Stimulated activated effector memory CD8-positive, alpha-beta T cell treated with anti-CD3 and anti-CD28 coated beads, Interleukin-12 subunit alpha, Interleukin-12 subunit beta, amount 100 ng/mL, for 72 hours (primary cell): ENCODE measurements at places on chromosomes 3 and 15.

DNA sequence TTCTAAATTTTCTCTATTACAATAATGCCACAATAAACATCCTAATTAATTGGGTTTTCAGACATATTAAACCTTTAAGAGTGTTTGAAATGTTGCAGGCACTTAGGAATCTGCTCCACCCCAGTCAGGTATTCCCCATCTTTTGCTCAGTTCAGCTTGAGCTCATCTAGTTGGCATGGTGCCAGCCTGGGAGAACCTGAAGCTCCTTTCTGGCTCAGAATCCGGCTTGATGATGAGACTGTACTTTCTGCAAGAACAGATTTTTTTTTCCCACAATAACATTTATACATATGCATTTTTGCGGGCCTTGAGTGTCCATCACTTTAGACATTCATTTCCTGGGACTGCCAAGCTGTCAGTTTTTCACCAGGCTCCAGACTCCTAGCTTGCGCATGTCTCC is 7.7 kb upstream of the OXSR1 start:
- DNase-seq = no peak

DNA sequence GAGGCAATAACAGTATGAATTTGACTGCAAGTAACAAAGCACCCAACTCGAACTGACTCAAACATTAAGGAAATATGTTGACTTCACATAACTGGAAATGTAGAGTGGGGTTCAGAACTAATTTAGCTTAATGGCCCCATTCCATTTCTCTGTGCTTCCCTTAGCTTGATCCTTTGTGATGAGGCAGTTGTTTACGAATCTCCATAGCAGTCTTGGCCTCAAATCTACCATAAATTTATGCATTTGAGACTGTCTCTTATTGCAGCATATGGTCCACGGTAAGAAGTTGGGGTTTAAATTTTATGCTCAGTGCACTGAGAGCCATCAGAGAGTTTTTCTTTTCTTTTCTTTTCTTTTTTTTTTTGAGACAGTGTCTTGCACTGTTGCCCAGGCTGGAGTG is 148.7 kb upstream of the POU1F1 start:
- no peak for DNase-seq

DNA sequence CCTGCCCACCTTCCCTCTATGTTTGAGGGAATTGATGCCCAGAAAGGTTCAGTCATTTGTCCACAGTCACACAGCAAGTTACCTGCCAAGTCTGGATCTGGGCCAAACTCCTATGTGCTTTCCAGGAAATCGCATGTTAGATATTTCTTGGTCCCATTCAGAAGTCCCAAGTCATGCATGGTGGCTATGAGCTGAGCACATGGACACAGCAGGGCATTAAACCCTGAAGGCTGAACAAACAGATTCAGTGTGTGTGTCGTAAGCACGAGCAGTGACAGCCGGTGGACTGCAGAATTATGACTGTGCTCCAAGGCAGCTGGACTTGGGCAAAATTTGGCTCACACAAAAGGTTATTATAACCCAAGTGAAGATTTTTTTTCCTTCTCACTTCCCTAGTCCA is 11.4 kb upstream of the SLC6A6 start:
- DNase-seq = no peak

GRCh38 chr3:168086541-168087260 is 9.0 kb downstream of the GOLIM4 start:
- DNase-seq = no peak

DNA sequence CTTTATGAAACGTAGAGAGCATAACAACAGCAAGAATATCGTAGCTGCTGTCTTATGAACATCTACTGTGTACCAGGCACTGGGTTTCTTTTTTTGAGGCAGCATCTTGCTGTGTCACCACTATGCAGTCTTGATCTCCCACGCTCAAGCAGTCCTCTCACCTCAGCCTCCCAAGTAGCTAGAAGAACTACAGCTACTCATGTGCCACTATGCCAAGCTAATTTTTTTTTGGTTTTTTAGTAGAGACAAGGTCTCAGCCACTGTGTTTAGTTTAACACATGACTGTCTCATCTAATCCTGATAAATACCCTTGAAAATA is 129.9 kb downstream of the VGLL4 start:
- no peak for DNase-seq

- DNase-seq = no peak
Measured at GRCh38 chr3:113097960-113098447, 107.2 kb downstream of the GTPBP8 start.

GRCh38 chr15:56804938-56805337 is 71.6 kb upstream of the ZNF280D start:
- DNase-seq = no peak

DNA sequence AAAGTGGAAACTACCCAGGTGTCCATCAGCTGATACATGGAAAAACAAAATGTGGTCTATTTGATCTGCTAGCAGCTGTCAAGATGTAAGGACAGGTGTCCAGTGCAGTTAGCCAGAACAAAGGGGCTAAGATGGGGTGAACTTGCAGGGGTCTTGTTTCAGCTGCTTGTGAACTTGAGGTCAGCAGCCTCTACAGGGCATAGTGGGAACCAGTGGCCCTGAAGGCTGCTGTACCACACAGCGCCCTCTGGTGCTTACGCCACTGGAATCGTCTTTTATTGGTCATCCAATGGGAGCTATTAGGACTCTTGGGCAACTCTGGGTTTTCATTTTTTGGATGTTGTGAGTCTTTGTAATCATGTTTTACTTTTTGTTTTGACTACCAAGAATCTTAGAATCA is 62.2 kb upstream of the CTSH start:
- peak; percentile 18 for DNase-seq

- no peak for DNase-seq
Measured at GRCh38 chr3:100600181-100601042, 9.0 kb upstream of the ADGRG7 start.

- DNase-seq = no peak
Measured at GRCh38 chr15:101488300-101489164, 975 bp downstream of the PCSK6 start.

DNA sequence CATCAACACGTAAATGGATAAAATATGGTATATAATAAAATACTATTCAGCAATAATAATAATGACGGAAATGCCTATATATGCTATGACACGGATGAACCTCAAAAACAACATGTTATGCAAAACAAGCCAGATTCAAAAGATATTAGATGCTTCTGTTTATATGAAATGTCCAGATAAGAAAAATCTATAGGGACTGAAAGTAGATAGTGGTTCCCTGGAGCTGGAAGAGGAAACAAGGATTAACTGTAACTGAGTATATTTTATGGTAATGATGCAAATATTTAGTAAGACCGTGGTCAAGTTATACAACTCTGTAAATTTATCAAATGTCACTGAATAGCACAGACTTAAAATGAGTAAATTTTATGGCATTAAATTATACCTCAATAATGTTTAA is 25.8 kb upstream of the WDR49 start:
- no peak for DNase-seq

- DNase-seq = no peak
Measured at GRCh38 chr3:59565125-59565524, 515.3 kb upstream of the CFAP20DC start.

DNA sequence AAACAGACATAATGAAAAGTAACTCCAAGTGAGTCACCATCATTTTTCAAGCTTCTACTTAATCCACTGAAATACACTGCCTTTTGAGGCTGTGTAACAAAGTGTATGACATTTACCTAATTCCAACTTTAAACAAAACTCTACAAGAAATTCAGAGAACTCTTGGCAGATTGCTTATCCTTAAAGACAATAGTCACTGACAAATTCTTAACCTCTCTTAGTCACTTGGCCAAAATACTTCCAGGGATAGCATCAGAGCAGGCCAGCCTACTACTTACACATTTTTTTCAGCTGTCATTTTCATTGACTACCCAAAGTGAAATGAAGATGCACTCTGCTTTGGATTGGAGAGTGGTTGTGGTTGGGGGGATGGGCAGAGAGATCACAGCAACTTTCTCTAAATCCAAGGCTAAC is 3.6 kb downstream of the WWTR1 start:
- DNase-seq = no peak

- no peak for DNase-seq
Measured at GRCh38 chr3:107845380-107846278, 245.2 kb downstream of the CD47 start.

DNA sequence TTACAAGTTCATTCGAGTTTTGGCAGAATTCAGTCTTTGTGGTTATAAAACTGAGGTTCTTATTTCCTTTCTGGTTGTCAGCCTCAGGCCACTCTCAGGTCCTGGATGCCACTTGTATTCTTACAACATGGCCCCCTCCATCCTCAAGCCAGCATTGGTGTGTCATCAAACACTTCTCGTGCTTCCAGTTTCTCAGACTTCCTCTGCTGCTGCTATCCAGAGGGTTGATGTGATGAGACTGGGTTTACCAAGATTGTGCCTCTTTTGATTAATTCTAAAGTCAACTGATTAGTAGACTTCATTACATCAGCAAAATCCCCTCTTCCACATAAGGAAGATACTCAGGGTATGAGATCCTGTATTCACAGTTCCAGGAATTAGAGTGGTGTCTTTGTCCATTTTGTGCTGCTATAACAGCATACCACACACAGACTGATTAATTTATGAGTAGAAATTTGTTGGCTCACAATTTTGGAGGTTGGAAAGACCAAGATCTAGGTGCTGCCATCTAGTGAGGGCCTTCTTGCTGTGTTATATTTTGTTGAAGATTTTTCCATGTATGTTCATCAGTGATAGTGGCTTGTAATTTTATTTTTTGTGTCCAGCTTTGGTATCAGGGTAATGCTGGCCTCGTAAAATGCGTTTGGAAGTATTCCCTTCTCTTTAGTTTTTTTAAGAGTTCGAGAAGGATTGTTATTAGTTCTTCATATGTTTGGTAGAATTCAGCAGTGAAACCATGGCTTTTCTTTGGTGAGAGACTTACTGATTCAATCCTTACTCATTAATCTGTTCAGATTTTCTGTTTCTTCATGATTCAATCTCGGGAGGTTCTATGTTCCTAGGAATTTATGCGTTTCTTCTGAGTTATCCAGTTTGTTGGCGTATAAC is 11.1 kb downstream of the LRCH3 start:
- peak; percentile 65 for DNase-seq

- DNase-seq = peak; percentile 58
Measured at GRCh38 chr3:179558742-179559364, 3.9 kb upstream of the ACTL6A start.

GRCh38 chr3:127264292-127264691 is 23.6 kb downstream of the PRR20G start:
- DNase-seq = no peak

DNA sequence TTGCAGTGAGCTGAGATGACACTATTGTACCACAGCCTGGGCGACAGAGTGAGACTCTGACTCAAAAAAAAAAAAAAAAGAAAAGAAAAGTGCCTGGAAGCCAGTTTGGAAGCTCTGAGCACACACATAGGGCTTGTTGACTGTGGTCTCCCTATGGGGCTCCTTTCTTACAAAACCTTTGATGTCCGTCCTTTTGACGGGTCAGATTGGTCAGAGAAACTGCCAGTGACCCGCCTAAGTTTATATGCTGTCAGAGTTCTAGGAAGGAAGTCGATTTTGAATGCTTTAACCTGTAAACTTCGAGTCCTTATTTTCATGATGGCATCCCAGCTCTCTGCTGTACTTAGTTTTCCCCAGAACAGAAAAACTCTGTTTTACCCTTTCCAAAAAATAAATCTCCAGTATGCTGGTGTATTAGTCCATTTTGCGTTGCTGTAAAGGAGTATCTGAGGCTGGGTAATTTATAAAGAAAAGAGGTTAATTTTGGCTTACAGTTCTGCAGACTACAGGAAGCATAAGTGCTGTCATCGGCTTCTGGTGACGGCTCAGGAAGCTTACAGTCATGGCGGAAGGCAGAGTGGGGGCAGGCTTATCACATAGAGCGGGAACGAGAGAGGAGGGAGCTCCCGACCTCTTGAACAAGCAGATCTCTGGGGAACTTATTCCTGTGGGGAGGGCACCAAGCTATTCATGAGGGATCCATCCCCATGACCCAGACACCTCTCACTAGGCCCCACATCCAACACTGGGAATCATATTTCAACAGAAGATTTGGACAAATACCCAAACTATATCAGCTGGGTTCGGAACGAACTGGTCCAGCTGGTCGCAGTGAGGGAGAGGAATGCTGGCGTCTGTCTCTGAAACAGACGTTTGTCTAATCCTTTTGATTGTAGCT is 72.3 kb downstream of the LMLN start:
- DNase-seq = no peak

DNA sequence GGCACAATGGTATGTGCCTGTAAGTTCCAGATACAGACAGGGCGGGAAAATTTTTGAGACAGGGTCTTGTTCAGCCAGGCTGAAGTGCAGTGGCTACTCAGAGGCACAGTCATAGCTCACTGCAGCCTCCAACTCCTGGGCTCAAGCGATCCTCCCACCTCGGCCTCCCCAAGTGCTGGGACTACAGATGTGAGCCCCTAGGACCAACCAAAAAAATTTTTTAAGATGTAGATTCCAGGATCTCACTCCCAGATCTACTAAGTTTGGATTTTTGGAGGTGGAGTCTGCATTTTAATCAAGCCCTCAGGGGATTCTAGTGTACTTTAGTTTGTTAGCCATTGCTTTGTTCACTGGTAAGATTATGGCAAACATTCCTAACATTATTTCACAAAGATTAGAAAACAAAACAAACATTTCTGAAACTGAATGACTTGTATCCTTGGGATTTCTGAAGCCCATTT is 2.7 kb downstream of the LIPH start:
- DNase-seq = no peak

GRCh38 chr3:134641671-134642300 is 9.0 kb downstream of the KY start:
- no peak for DNase-seq

DNA sequence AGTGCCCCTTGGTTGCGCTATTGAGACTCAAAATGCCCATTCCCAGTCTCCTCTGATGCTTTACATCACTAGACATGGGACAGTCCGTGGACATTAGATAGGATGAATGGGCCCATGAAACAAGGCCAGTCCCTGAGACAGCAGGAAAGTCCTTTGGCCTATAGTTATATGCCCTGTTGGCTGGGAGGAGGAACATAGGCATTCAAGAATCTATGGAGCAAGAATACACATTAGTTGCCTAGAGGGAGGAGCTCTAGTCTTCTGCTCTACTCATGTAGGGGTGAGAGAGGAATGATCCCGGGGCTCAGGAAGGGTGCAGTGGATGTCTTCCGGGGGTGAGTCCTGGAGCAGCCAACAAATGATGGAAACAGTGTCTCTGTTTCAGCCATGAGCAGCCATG is 58.0 kb upstream of the LRTM1 start:
- no peak for DNase-seq

GRCh38 chr3:3825035-3825434 is 25.8 kb downstream of the LRRN1 start:
- DNase-seq = no peak

- DNase-seq = peak; percentile 72
Measured at GRCh38 chr3:71584394-71585011, 975 bp upstream of the FOXP1 start.

- no peak for DNase-seq
Measured at GRCh38 chr3:15595955-15596354, 5.4 kb downstream of the HACL1 start.

DNA sequence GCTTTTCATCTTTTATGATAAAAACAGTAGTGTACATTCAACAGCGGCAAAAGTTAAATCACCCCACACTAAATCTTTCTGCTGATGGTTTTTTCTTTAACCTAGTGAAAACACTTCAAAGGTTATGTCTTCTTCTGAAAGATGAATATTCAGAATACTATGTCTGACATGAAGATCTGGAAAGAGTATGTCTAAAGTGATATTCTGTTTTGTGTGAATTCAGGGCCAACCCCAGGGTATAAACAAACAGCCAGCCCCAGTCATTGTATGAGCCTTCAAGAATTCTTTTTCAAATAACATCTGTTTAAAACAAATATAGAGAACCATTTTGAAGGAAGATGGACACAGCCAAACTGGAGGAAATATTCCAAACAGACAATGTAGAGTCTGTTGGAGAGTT is 581.0 kb upstream of the NAALADL2 start:
- DNase-seq = no peak

- no peak for DNase-seq
Measured at GRCh38 chr3:71050166-71050537, 533.4 kb downstream of the FOXP1 start.
